NCI-H1694 treated with DMSO at 0.1 percent for 48 hours (cell line): ENCODE measurements at places on chromosomes 1 and 21.
A peak's percentile ranks its signal among the peaks of the same experiment; 100 is the strongest.

GRCh38 chr1:68229650-68230483, 2.5 kb downstream of the WLS start:
- no peak for DNase-seq

GRCh38 chr1:151613282-151613780, 1.5 kb downstream of the SNX27 start:
- DNase-seq, result no peak

DNA sequence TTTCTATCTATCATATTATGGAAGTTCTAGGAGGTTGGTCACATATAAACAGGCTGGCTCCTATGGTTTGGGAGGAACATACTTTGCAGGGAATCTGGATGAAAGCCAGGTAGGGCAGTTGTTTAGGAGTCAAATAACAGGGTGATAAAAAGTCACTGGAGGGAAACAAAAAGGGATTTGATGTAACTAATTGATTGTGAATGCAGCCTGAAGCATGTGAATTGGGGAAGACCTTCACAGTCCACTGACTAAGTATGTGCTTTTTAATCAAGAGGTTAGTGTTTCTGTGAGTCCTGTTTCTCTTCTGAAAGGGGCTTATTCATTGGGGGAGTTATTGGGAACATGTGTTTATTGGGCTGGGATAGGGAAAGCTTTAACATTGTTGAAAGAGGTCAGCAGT, 41.3 kb downstream of the HMCN1 start:
- peak; percentile 86 for DNase-seq

DNA sequence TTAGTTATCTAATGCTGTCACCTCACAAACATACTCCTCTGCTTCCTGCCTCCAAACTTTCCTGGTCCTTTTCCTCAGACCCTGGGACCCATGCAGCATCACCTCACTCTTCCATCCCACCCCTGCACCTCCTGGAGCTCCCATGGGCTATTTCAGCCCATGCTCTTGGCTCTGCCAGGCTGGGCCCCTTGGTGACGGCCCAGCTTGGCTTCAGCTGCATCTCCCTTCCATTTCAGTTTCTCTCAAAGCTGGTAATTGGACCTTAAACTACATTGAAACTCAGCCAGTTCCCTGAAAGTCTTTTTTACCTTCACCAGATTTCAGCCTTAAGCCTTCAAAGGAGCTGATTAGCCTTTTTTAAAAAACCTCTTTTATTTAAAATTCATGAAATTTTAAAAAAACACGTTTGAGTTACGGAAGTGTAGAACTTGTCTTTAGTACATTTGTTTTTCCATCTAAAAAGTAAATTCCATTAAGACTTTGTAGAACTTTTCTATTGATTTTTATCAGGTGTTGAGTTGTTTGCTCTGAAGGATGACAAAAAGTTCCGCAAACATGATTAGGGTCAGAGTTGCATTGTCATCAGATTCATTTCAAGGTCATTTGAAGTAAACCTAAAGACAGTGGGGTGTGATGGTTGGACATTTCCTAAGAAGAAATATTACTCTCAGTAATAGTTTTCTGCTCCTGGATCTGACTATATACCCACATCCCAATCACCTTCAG, 33.5 kb downstream of the AGT start:
- DNase-seq, result no peak

DNA sequence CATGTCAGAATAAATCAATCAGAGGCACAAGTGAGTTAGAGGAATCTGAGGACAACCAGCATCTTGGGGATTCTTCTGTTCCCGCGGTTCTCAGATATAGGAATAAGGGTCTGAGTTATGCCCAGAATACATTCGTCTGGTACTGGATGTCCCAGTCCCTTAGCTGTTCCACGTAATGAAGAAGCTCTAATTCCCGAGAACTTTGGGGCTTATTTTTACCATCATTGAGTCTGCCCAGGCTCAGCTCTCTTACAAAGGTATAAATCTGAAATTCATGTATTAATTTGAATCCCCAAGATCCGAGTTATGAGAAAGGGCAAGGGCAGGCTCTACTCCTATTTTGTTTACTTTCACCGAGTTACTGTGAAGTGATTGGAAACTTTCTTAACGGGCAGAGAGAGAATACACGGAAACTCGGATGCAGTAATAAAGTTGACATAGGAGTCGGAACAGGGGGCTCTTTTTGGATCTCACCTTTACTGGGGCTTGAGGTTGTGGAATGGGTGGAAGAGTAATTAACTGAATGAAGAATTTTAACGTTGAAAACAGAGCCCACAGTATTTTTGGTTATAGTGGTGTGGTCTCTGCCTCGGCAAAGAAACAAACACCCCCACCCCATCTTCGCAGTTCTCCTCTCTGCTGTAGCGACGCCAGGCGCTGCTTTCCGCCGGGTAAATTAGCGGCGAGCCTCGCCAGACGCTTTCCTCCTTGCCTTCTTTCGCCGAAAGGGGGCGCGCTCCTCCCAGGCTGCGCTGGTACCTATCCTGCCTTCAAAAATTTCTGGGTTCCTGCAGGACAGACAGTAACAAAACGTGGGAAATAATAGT, 7.1 kb downstream of the PRRX1 start:
- DNase-seq, result no peak

- peak; percentile 73 for DNase-seq
Observed at GRCh38 chr1:187474336-187474735, 645.6 kb downstream of the PLA2G4A start.

DNA sequence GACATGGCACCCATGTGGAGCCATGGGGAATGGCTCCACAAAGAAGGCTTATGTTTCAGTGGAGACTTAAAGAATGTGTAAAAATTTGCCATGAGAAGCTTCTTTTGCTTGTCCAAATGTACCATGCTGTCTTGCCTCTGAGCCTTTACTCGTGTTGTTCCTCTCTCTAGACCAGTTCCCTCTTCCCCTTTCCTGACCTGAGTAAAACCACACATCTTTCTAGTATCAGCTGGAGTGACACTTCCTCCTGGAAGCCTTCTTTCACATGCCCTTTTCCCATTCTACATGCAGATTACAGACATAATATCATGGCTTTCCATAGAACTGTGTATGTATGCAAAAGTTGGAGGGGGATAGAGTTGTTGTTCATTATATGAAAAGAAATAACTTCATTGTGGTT, 13.6 kb upstream of the GPX7 start:
- no peak for DNase-seq

DNA sequence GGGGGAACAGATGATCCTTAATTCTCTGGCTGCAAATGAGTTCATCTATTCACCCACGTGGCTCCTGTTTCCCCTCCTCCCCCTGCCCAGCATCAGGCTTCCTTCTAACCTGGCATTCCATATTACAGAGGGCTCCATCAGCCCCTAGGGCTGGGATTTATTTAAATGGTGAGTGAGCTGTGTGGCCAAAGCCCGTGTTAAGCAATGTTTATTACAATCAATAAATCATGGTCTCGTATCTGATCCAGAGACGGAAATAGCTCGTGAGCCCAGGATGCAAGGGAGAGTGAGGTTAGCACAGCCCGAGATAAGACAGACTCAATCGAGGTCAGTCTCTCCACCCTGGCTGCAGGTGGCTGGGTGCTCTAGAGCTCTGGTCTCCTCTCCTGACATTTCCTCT, 43.1 kb upstream of the IGSF21 start:
- DNase-seq, result no peak
